ENCODE measurements at places on chromosomes 2 and 18.
A peak's percentile ranks its signal among the peaks of the same experiment; 100 is the strongest.

DNA sequence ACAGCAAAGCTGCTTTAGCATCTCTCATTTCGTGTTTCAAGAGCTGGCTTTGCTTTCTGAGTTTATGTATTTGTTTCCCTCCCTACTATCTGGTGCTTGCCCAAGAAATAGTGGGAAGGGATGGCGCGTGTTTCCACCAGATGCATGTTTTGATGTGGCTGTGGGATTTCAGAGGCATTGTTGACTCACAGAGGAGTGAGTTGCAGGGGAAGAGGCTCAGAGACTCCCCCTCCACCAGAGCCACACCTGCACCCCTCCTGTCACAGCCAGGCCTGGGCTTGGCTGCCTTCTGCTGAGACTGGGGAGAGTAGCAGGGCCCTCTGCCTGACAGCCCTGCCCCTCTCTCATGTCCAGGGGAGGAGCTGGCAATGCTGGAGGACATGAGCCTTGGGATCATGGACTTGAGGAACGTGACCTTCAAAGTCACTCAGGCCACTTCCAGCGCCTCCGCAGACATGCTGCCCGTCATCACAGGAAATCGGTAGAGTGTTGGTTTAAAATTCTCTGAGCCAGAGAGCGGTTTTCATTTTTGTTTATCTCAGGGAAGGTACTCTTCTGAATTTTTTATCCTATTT is 42.9 kb downstream of the COA5 start:
- H3K27me3 ChIP-seq, result no peaks in the 10 kb centered on the region
- H3K4me1 ChIP-seq, result no peaks in the 10 kb centered on the region
- H3K27ac ChIP-seq, result no peak overlapping the region
- H3K4me3 ChIP-seq, result no peak overlapping the region

DNA sequence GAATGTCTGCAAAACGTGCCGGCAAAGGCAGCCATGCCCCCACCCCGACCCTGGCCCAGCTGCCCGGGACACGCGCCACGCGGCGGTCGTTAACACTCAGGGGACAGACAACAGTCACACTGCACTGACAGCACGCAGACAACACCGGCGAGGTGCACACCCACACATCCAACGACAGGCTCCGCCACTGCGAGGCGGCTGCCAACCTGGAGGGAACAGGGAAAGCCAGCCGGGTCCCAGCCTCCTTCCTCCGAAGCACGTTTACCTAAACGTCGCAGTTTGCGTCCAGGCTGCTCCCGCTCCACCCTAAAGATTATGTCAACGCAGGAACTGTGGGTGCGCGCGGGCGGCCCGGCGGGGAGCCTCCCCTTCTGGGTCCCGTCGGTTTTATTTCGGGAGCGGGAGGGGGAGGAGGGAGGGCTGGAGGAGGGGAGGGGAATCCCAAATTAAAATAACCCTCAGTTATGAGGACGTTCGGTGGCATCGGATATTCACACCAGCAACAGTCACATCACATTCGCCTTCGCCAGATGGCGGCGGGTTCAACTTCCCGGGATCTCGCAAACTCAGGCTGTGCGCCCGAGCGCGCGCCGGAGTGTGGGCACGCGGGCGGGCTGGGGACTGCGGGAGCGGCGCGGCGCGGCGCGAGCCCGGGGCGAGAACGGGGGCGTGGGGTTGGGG is 644 bp downstream of the PTGR3 start:
- H3K27me3 ChIP-seq, result peaks cover 89% of the 10 kb centered on the region
- no peak overlapping the region for H3K27ac ChIP-seq
- H3K4me1 ChIP-seq, result peaks cover 46% of the 10 kb centered on the region
- peak overlapping the region; percentile 83 for H3K4me3 ChIP-seq

- H3K36me3 ChIP-seq, result no peaks in the 10 kb centered on the region
- H3K4me3 ChIP-seq, result no peak overlapping the region
- no peak for DNase-seq
- H3K27me3 ChIP-seq, result no peaks in the 10 kb centered on the region
- H3K27ac ChIP-seq, result no peak overlapping the region
- H3K4me1 ChIP-seq, result no peaks in the 10 kb centered on the region
Measured at GRCh38 chr2:113711851-113712250, 44.6 kb downstream of the SLC35F5 start.

DNA sequence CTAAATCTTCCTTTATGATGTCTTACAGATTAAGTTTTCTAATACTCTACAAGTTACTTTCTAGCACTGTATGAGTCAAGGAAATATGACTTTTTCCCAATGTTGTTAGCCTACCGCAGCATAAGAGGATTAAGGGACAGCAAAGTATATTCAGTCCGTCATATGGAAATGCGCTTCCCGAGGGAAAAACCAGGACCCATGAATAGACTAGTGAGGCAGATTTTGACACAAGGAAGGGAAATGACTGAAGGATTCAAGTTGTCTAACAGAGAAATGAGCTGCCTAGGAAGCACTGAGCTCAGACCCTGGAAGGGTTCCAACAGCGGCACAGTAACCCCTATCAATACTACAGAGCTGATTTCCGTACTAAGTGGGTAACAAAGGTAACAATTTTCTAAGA is 12.0 kb downstream of the SEPTIN10 start:
- no peaks in the 10 kb centered on the region for H3K27me3 ChIP-seq
- H3K36me3 ChIP-seq, result no peaks in the 10 kb centered on the region
- H3K27ac ChIP-seq, result no peak overlapping the region

- H3K27ac ChIP-seq, result no peak overlapping the region
- H3K4me1 ChIP-seq, result no peaks in the 10 kb centered on the region
- H3K4me3 ChIP-seq, result no peak overlapping the region
- H3K27me3 ChIP-seq, result no peaks in the 10 kb centered on the region
- no peaks in the 10 kb centered on the region for H3K36me3 ChIP-seq
Measured at GRCh38 chr2:24874035-24874434, 46.0 kb downstream of the ADCY3 start.

- no peak for DNase-seq
- H3K4me1 ChIP-seq, result no peaks in the 10 kb centered on the region
- H3K4me3 ChIP-seq, result no peak overlapping the region
- no peaks in the 10 kb centered on the region for H3K27me3 ChIP-seq
- no peaks in the 10 kb centered on the region for H3K36me3 ChIP-seq
Measured at GRCh38 chr2:237348281-237348865, 65.6 kb downstream of the COL6A3 start.

- H3K4me3 ChIP-seq, result no peak overlapping the region
- no peaks in the 10 kb centered on the region for H3K27me3 ChIP-seq
- no peak for DNase-seq
- H3K4me1 ChIP-seq, result peaks cover 2% of the 10 kb centered on the region
Measured at GRCh38 chr2:224772494-224772893, 56.3 kb upstream of the CCDC195 start.

DNA sequence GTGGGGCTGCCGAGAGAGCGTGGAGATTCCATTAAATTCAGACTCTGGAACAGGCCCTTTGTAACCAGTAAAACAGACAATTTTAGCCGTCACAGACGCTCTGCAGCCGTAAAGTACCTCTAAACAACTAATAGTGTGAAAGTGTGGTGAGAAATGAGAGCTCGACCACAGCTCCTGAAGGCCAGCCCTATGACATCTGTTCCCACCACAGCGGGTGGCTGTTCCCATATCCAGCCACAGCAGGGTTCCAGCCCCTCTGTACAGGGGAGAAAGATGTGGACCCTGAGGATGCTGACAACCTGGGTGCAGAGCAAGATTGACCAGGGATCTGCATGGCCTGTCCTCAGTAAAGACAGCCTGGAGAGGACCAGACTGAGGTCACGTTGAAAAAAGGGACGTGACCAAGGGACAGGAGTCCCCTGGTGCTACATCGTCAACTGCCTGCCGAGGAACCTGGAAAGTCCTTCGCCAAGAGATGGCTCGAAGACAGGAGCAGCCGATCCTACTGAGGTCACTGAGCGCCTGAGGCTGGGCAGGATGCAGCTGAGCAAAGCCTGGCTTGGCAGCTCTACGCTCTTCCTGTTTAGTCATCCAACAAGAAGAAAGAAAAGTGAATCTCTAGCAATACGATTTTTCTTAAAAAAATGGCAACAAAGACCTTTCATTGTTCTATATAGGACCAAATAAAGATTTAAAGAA is 831.7 kb downstream of the RNF144A start:
- no peaks in the 10 kb centered on the region for H3K4me1 ChIP-seq
- no peaks in the 10 kb centered on the region for H3K27me3 ChIP-seq
- no peak for DNase-seq
- H3K36me3 ChIP-seq, result no peaks in the 10 kb centered on the region
- H3K4me3 ChIP-seq, result no peak overlapping the region

GRCh38 chr2:133711201-133711600 is 142.9 kb upstream of the NCKAP5 start:
- H3K4me1 ChIP-seq, result no peaks in the 10 kb centered on the region
- DNase-seq, result peak; percentile 7
- H3K4me3 ChIP-seq, result no peak overlapping the region
- no peaks in the 10 kb centered on the region for H3K36me3 ChIP-seq

DNA sequence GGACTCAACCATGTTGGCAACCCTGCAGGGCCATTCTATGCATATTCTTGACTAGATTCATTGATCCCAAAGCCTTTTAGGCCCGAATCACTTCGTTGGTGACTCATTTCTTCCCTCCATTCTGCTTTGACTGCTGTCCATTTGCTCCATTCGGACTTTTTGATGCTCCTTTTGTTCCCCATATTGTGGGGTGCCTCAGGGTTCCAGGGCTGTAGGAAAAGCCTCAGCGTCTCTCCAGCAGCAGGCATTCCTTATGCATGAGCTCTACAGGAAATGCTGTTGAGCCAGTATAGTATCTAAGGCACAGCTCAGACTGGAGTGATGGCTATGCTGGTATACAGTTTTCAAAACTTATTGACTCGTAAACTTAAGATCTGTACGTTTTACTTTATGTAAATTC is 292.6 kb downstream of the PRKCE start:
- no peaks in the 10 kb centered on the region for H3K4me1 ChIP-seq
- H3K36me3 ChIP-seq, result no peaks in the 10 kb centered on the region
- no peak overlapping the region for H3K4me3 ChIP-seq

DNA sequence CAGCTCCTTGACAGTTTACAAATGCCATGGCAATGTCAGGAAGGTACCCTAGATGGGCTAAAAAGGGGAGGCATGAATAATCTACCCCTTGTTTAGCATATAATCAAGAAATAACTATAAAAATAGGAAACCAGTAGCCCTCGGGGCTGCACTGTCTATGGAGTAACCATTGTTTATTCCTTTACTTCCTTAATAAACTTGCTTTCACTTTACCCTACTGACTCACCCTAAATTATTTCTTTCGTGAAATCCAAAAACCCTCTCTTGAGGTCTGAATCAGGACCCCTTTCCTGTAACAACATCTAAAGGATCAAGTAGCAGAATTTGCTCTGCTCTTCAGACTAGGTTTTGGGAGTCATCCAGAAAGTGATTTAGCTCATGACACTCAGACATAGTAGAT is 43.7 kb downstream of the CD8B2 start:
- H3K36me3 ChIP-seq, result no peaks in the 10 kb centered on the region
- DNase-seq, result no peak
- no peaks in the 10 kb centered on the region for H3K4me1 ChIP-seq
- H3K4me3 ChIP-seq, result no peak overlapping the region
- H3K27me3 ChIP-seq, result no peaks in the 10 kb centered on the region

DNA sequence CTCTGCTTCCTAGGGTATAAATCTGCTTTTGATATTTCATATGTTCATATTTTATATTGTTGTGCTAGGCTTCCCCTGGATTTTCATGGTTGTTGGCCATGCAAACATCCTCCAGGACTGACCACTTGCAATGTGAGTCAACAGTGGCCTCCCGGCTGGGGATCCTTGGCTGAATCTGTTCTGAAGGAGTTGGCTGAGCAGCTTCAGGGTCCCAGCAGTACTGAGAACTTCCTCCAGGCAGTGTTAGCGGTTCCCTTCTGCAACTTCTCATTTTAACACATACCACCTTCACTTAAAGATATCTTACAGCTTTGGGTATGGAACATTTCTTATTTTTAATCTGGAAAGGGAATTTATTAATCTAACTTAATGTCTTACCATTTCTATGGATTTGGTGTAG is 122.1 kb downstream of the DTNB start:
- DNase-seq, result no peak
- H3K27me3 ChIP-seq, result no peaks in the 10 kb centered on the region
- H3K27ac ChIP-seq, result no peak overlapping the region
- no peaks in the 10 kb centered on the region for H3K36me3 ChIP-seq

DNA sequence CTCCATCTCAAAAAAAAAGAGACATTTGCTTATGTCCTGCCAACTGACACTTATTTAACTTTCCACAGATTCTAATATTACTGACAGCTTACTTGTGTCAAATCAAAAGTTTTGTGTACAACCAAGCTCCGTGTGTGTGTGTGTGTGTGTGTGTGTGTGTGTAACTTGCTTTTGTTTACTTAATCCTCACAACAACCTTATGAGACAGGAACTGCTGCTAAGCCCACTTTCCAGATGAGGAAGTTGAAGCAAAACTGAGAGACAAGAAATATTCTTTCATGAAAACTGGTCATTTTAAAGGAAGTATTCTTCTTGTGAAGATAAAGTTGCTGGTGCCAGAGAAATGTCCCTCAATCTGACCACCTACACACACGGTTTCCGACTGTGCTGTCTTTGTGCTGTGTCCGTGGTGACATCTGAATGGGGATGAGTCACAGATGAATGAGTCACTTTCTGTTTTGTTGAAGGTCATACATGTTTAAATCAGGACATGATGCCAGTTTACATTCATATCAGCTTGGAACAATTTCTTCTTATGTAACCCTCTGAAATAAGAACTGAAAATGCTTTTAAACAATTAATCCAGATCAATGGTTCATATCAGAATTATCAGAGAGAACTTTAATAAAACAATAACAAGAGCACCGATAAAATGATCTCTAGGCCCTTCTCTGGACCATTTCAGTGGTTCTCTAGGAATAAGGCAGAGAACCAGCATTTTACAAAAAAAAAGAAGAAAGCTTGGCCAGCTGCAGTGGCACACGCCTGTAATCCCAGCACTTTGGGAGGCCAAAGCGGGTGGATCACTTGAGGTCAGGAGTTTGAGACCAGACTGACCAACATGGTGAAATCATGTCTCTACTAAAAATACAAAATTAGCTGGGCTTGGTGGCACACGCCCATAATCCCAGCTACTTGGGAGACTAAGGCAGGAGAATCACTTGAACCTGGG is 95.5 kb downstream of the THNSL2 start:
- H3K4me1 ChIP-seq, result no peaks in the 10 kb centered on the region
- H3K36me3 ChIP-seq, result no peaks in the 10 kb centered on the region
- no peak overlapping the region for H3K27ac ChIP-seq
- H3K27me3 ChIP-seq, result no peaks in the 10 kb centered on the region
- H3K4me3 ChIP-seq, result no peak overlapping the region

DNA sequence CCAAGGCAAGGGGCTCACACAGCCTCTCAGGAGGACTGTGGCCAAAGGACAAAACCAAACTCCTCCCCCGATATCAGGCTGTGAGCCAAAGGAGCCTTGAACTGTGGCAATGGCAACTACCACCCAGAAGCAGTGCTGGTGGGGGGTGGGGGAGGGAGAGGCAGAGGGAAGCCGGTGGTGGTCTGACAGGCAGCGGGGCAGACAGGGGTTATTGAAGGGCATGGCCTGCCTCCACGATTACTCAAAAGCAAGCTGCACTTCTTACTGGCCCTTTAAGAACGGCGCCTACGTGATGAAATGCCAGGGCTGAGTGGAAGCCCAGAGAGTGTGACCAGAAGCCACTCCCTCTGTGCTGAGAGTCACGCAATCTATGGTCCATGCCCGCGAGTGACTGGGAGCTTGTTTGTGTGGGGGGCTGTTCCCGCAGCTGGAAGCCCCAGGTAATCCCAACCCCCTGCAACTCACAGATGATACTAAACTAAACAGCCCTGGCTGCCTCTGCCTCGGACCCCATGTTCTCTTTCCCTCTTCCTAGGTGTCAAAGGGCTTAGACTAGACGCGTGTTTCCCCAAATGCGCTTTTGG is 128.2 kb upstream of the CXCR4 start:
- H3K27me3 ChIP-seq, result no peaks in the 10 kb centered on the region
- no peak overlapping the region for H3K4me3 ChIP-seq
- no peaks in the 10 kb centered on the region for H3K36me3 ChIP-seq

Data from GM23338 (cell line).